NCI-H1436 treated with DMSO at 0.1 percent for 48 hours (cell line): ENCODE measurements at places on chromosomes 11 and 22.

- DNase-seq = no peak
Measured at GRCh38 chr11:69959461-69959860, 118.7 kb upstream of the ANO1 start.

GRCh38 chr22:33401291-33401690 is 343.1 kb upstream of the SYN3 start:
- DNase-seq = no peak

- no peak for DNase-seq
Measured at GRCh38 chr11:60932605-60933356, 8.5 kb downstream of the TMEM132A start.

DNA sequence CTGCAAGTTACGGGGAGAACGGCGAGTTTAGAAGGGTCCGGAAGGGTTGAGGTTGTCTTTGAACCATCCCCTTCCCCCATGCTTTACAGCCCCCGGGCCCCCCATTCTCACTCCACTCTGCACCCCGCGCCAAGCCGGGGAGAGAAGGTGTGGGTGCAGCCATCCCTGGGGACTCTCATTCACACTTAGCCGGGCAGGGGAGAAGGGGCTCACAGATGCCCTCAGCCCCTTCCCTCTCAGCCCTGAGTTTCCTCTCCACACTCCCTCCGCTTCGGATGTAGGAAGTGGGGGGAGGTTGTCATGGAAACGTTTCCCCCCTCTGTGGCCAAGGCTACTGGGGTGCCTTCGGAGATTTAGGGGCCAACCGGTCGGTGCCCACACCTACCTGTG is 334 bp downstream of the CADM1 start:
- no peak for DNase-seq

DNA sequence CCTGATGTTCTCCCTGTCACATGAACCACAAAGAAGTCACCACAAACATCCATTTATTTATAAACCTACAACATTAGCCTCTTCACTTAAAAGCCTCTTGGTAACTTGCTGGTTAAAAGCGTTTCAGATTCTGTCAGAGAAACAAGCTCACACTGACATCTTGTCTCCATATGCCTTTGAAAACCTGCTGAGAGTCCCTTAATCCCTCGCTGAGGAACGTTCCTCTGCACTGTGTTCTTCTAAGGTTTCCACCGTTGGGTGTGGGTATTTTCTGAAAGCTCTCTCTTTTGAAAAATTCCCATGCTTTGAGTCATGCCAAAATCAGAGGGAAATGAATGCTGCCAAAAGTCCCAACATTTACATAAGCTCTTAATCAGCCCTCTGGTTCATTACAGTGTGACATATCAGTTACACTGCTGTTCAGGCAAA is 149.8 kb downstream of the CCDC34 start:
- DNase-seq = no peak

DNA sequence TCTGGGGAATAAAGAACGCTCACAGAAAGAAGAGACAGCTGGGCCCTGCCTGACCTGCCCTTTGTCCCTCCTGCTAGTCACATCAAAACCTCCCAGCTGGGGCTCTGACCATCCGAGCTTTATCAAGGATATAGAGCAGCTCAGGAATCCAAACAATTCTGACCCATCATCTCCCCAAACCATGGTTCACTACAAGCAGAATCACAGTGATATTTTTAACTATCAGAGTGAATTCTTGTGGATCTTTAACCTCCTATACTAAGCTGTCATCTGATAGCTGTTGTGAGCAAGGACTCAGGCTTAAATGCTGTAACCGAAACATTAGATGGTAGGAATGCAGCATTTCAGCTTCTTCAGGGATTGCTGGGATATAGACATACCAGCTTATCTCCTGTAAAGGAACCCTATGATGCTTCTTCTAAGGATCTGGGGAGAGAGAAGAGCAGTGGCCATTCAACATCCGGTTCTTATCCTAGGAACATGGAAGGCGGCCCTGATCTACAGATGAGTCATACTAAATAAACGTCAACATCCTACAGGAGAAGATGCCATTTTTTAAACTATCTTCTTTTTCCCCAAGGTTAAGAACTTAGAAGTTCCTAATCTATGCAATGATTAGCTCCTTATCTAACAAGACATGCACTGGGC is 84.7 kb upstream of the AKIP1 start:
- no peak for DNase-seq

DNA sequence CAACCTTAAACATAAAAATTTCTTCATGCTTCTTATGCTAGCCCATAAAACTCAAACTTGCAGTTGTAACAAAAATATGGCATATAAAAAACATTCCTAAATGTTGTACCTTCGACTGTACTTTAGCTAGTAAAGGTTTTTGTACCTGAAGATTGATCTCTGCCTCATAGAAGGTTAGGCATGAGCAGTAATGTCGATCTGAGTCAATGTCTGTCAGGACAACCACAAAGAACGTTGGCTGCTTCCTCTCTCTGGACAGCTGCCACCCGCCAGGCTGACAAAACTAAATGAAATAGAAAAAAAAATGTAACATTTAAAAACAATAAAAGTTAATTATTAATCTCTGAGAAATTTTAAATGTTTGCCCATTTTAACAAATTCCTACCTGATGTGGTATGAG is 251.3 kb downstream of the SBF2 start:
- no peak for DNase-seq

GRCh38 chr11:109680127-109680526 is 258.1 kb downstream of the C11orf87 start:
- DNase-seq = no peak

DNA sequence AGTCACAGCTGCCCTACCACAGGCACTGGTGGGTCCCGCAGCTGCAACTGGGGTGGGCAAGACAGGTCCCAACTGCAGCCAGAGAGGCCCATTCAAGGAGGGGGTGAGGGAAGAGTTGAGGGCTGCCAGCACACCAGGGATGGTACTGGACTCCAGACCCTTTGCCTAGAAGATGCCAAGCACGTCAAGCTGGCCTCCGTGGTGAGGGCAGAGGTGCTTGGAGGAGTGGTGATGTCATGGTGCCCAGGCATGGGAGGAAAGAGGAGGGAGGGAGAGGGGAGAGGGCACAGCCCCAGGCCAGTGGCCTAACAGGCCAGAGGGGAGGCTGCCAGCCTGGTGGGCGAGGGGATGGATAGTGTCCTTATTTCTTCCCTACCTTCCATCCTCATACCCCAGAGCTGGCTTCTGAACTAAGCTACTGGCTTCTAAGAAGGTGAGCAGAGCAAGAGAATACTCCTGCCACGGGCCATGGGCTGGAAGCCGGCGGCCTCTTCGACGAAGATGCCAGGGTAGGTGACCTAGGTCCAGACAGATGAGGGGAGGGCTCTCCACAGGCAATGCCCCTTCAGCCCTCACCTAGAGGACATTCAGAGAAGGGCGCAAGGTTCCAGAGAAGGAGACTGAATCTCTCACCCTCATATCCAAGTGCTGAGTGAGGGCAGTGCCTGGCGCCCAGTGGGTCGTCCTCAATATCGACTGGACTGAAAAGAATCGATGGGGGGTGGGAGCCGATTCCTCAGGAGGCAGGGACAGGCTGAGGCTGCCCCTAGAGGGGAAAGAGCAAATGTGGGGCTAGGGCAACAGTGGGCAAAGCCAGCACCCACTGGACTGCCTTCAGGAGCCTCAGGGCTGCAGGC is 1.8 kb downstream of the SYT7 start:
- DNase-seq = no peak

GRCh38 chr11:108751444-108751843 is 86.6 kb downstream of the DDX10 start:
- no peak for DNase-seq

GRCh38 chr11:116832350-116833290 is 2.9 kb downstream of the APOC3 start:
- DNase-seq = no peak

DNA sequence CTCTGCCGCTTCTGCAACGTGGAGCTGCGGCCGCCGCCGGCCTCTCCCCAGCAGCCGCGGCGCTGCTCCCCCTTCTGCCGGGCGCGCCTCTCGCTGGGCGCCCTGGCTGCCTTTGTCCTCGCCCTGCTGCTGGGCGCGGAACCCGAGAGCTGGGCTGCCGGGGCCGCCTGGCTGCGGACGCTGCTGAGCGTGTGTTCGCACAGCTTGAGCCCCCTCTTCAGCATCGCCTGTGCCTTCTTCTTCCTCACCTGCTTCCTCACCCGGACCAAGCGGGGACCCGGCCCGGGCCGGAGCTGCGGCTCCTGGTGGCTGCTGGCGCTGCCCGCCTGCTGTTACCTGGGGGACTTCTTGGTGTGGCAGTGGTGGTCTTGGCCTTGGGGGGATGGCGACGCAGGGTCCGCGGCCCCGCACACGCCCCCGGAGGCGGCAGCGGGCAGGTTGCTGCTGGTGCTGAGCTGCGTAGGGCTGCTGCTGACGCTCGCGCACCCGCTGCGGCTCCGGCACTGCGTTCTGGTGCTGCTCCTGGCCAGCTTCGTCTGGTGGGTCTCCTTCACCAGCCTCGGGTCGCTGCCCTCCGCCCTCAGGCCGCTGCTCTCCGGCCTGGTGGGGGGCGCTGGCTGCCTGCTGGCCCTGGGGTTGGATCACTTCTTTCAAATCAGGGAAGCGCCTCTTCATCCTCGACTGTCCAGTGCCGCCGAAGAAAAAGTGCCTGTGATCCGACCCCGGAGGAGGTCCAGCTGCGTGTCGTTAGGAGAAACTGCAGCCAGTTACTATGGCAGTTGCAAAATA is 816 bp downstream of the PDE3B start:
- no peak for DNase-seq

DNA sequence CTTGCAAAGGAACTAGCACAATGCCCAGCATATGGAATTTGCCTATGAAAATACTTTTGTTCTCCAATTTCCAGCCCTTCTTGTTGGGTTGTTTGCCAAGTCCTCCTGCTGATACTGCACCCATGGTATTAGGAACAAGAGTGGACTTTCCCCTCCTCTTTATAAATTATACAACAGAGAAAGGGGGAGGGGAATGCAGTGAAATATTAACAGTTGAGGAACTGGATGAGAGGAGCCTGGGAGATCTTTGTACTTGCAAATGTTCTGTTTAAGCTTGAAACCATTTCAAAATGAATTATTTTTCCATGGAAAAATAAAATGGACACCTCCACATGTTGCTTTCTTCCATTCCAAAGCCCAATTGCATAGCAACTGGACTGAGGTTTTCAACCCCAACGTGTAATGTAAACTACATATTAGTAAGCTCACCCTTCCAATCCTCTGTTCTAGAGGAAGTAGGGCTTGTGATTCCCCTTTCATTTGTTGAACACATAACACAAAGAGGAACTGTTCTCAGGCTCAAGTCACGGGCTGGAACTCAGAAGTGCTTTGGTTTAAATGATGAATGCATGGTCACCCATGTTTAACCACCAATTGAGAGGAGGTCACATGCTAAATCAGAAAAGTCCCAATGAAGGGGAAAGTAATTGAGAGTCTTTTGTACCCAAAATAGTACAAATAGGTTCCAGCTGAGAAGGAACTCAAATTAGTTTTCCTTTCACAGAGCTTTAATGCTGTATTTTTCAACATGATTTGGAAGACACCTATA is 66.2 kb upstream of the ZC3H12C start:
- DNase-seq = no peak

- DNase-seq = no peak
Measured at GRCh38 chr11:74476536-74476935, 9.2 kb upstream of the KCNE3 start.

GRCh38 chr11:62677714-62678113 is 1.2 kb downstream of the UBXN1 start:
- DNase-seq = no peak
